ENCODE measurements at places on chromosomes 2 and 18.
A peak's percentile ranks its signal among the peaks of the same experiment; 100 is the strongest.

- DNase-seq = no peak
These were observed 78.4 kb upstream of the CTDP1 start for GRCh38 chr18:79601234-79601633.

DNA sequence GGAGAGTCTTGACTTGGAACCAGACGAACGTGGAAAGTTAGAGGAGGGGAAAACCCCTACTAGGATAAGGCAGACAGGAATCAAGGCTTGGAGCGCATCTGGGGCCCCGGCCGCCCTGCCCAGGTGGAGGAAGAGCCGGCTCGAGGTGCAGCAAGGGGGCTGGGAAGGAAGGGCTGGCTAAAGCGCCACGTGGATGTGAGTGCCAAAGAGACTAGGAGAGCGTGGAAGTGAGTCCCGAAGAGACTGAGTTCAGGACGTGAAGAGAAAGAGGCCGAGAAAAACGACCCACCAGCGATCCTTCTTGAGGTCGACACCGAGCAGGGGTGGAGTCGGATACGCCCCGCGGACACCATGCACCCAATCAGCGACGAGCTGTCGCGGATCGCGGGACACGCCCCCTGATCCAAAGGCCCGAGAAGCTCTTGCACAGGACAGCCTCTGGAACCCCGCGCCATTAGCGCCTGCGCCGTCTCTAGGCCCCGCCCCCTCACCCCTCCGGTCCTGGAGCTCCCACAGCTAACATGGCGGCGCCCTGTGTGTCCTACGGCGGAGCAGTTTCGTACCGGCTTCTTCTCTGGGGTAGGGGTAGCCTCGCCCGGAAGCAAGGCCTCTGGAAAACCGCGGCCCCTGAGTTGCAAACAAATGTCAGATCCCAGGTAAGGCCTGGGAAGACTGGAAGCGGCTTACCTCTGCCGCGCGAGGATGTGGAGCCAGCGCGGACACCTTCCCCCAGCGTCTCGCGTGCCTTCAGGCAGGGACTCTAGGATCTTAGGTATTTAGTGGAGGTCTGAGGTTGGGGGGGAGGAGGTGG, at the start of gene MRPS9:
Gene MRPS9, plus strand, starts transcription at position 498 of the 811 bp plus-strand sequence. Its CDS starts 24 bp downstream, at position 522.
- peak; percentile 98 for DNase-seq

DNA sequence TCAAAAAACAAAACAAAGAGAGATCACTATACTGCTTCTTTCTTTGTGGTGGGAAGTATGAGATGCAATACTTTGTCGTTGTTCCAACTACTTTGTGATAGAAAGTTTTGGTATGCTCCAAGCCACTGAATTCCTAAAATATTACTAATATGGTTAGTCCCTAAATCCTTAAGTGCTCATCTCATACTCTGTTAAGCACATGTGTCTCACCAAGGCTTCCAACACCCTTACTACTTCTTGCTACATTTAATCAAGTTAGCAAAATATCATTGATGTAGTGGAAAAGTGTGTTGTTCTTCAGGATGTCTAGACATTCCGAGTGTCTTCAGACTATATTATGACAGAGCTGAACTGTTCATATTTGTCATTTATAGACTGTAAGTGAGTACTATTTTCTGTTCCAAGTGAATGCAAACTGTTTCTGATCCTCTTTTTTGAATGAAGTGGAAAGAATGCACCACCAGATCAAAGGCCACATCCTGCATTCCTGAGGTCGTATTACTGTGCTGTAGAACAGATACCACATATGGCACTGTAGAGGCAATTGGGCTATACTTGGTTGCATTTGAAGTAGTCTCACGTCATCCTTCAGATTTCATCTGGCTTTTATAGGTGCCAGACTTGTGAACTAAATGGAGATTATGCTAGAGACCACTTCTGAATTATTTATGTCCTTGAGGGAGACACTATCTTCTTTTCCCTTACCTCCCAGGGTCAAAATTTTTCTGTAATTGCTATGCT, 298.4 kb upstream of the ZNF521 start:
- DNase-seq = no peak

GRCh38 chr2:74617122-74617521, 31.0 kb downstream of the M1AP start:
- DNase-seq = no peak

- DNase-seq = no peak
These were observed 34.8 kb downstream of the SF3B1 start for GRCh38 chr2:197399887-197400540.

GRCh38 chr2:127670055-127670956, 5.0 kb downstream of the LIMS2 start:
- DNase-seq = no peak

Measured in HAP-1 (cell line).